Neural progenitor cell (in vitro differentiated cells): ENCODE measurements at places on chromosomes 6 and 20.

- no peak for DNase-seq
Measured at GRCh38 chr6:67812125-67812524, 823.0 kb upstream of the ADGRB3 start.

GRCh38 chr6:107603006-107603370 is 113.1 kb downstream of the SOBP start:
- DNase-seq, result no peak

- no peak for DNase-seq
Measured at GRCh38 chr6:18413381-18413780, 26.2 kb downstream of the RNF144B start.

GRCh38 chr6:130118236-130118635 is 99.9 kb downstream of the L3MBTL3 start:
- DNase-seq, result no peak

DNA sequence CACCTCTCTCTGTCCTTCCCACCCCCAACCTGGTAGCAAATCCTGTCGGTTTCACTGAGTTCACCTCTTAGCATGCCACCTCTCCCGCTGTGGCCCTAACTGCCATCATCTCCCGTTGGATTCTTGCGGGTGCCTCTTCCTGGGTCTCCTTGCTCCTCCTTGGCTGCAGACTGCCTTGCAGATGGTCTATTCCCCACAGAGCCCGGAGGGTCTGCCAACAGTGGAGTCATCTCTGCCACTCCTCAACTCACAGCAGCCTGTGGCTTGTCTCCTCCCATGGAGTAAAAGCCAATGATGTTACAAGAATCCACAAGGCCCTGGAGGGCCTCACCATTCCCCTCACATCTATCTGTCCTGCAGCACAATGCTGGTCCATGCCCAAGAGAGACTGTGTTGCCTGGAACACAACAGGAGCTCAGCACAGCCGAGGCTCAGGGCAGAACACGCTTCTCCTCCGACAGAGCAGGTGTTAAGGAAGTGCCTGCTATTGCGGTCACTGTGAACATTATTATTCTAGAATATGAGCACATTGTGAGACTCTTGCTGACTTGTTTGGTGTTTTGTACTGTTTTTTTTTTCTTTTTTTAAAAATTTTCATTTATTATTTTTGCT is 241.8 kb upstream of the SULF2 start:
- DNase-seq, result no peak

DNA sequence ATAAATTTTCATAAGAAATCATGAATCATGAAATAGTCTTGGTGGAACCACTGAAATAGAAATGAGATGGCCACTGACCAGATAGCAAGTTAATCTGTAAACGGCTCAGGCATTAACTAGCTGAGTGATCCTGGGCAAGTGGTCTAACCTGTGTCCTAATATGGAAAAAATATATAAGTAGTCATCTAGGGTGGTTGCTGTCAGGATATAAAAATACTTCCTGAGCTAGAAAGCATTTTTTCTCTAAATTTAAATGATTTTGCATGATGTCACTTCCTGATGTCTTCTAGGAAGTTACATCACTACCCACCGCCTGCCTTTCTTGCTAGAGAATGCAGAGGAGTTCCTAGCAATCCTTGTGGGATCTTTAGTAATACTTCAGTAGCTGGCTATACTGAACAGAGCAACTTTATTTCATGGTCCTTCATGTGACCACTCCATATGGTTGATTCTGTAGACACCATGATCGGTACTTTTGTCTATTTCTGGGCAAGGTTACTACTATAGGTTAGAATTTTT is 228.1 kb upstream of the CEP162 start:
- no peak for DNase-seq

GRCh38 chr20:23877524-23877923 is 2.0 kb downstream of the CST5 start:
- DNase-seq, result no peak
